B cell (primary cell): ENCODE measurements at places on chromosomes 2 and 18. TPM values are rescaled to one million over a fixed set of nuclear protein-coding genes. Genes with fewer than 3 reads are reported as not detected.

DNA sequence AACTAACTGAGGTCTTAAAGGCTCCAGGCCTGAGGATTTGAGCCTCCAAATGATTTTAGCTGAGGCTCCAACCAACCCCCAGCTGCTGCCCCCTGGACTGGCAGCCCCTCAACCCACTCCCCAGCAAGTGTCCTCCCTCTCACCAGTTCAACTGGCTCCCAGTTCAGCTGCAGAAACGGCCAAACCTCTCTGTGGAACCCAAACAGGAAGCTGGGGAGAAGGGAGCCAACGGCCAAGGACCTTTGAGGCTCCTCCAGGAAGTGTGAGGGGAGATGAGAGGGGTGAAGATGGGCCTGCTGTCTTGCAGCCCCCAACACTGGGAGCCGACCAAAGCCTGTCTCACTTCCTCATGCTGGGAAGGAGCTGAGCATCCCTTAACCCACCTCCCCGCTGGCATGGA lies 24.9 kb downstream of the ZFP36L2 start:
- H3K4me3 ChIP-seq: no peak overlapping the region
- H3K27me3 ChIP-seq: no peaks in the 10 kb centered on the region
- no peak for DNase-seq
- H3K4me1 ChIP-seq: peaks cover 13% of the 10 kb centered on the region

DNA sequence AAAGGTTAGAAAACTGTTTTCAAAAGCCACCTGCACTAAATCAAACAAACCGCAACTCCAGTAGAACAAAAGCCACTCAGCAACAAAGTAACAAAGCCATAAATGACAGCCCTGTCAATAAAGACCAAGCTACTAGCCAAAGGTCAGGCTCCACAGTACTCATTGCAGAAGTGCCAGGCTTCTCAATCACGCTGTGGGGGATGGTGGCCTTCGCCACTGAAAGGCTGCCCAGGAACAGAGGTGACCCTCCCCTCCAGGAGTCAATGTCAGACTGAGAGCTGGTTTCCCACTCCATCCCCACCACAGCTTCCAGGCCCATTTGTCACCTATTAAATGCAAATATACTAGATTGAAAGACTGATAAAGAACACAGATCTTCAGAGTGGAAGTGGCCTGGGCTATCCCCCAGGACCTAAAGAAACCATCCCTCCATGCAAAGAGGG lies 5.9 kb downstream of the ATP8B1 start:
- H3K4me3 ChIP-seq: no peak overlapping the region
- H3K4me1 ChIP-seq: peaks cover 10% of the 10 kb centered on the region
- H3K27ac ChIP-seq: no peak overlapping the region
- no peak for DNase-seq

DNA sequence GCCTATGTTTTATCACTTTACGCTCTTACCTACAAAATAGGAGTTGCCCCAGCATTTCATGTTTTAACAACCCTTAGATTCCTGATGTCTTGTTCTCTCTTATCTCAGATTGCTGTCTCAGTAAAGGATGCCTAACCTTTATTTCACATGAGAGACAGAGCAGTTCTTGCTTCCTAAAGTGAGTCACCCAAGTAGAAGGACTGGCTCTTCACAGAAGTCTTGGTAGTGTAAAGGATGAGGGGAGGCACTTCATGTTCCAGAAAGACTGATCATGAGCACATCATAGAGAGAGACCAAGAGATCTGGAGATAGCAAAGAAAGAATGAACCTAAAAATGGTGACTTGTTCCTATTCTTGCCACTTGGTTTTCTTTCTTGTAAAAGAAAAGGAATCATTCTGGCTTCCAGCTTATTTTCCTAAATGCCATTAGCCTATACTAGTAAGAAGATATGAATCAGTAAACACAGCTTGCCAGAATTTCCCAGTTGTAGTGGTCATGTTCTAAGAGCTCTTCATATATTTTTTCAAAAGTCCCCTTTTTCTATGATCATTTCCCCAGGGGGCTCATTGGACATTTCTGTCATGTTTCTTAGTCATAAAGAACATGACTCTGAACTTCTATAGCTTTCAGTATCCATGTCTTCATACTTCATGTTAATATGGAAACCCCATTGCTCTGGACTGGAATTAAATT lies 54.9 kb downstream of the MAPRE2 start:
- no peaks in the 10 kb centered on the region for H3K36me3 ChIP-seq
- DNase-seq: no peak
- H3K4me1 ChIP-seq: no peaks in the 10 kb centered on the region

GRCh38 chr18:35835366-35835765 lies 137.1 kb upstream of the RMP24 start:
- H3K27ac ChIP-seq: no peak overlapping the region
- no peaks in the 10 kb centered on the region for H3K36me3 ChIP-seq
- H3K4me1 ChIP-seq: peaks cover 6% of the 10 kb centered on the region
- no peak for DNase-seq
- H3K27me3 ChIP-seq: no peaks in the 10 kb centered on the region

DNA sequence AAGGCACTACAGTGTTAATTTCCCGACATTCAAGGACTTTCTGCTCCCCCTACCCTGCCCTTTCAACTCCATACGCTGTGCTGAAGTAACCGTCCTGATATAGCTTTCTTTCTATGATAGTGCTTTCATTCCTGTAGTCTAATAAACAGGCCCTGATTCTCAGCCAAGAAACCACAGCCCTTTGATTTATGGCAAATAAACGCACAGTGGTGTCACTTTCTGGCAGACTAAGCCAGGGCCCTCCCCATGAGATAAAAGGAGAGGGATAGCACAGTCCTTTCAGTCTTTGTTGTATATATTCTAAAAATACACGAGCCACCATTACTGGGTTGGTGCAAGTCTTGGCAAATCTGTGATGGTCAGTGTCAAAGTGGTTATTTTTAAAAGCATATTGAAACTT lies 291.2 kb downstream of the ALPK2 start:
- no peaks in the 10 kb centered on the region for H3K36me3 ChIP-seq
- no peaks in the 10 kb centered on the region for H3K27me3 ChIP-seq
- H3K27ac ChIP-seq: no peak overlapping the region
- H3K4me3 ChIP-seq: no peak overlapping the region

GRCh38 chr2:150169237-150169629 lies 318.2 kb downstream of the RND3 start:
- no peak overlapping the region for H3K4me3 ChIP-seq
- no peaks in the 10 kb centered on the region for H3K27me3 ChIP-seq
- H3K27ac ChIP-seq: no peak overlapping the region
- no peaks in the 10 kb centered on the region for H3K4me1 ChIP-seq
- no peaks in the 10 kb centered on the region for H3K36me3 ChIP-seq

DNA sequence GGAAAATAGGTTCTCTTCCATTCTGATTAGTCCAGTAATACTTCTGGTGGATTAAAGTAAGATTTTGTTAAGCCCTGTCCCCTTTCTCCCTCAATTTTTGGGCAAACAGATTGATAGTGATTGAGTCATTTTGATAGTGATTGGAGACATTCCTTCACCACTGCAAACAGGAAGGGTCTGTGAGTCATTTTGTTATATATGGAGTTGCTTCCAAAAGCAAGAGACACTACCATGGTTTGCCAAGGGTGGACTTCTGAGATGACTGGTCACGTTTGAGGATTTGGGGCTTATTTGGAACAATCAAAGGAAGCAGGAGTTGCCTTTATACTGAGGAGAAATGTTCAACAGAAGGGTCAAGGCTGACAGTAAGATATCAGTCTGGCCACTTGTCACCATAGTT lies 249.9 kb downstream of the PARD3B start:
- no peaks in the 10 kb centered on the region for H3K27me3 ChIP-seq
- H3K27ac ChIP-seq: no peak overlapping the region
- H3K36me3 ChIP-seq: no peaks in the 10 kb centered on the region
- DNase-seq: no peak
- no peaks in the 10 kb centered on the region for H3K4me1 ChIP-seq

GRCh38 chr2:224163566-224164307 lies 124.7 kb upstream of the SERPINE2 start:
- no peak for DNase-seq
- H3K27ac ChIP-seq: no peak overlapping the region
- H3K4me1 ChIP-seq: no peaks in the 10 kb centered on the region

GRCh38 chr2:17401096-17401495 lies 117.1 kb downstream of the RAD51AP2 start:
- H3K27me3 ChIP-seq: no peaks in the 10 kb centered on the region
- no peaks in the 10 kb centered on the region for H3K36me3 ChIP-seq
- no peaks in the 10 kb centered on the region for H3K4me1 ChIP-seq
- H3K4me3 ChIP-seq: no peak overlapping the region
- H3K27ac ChIP-seq: no peak overlapping the region

- H3K4me1 ChIP-seq: no peaks in the 10 kb centered on the region
- no peaks in the 10 kb centered on the region for H3K36me3 ChIP-seq
- no peaks in the 10 kb centered on the region for H3K27me3 ChIP-seq
- DNase-seq: no peak
- no peak overlapping the region for H3K4me3 ChIP-seq
- no peak overlapping the region for H3K27ac ChIP-seq
Measured at GRCh38 chr18:32238635-32239268, 48.9 kb downstream of the MEP1B start.

DNA sequence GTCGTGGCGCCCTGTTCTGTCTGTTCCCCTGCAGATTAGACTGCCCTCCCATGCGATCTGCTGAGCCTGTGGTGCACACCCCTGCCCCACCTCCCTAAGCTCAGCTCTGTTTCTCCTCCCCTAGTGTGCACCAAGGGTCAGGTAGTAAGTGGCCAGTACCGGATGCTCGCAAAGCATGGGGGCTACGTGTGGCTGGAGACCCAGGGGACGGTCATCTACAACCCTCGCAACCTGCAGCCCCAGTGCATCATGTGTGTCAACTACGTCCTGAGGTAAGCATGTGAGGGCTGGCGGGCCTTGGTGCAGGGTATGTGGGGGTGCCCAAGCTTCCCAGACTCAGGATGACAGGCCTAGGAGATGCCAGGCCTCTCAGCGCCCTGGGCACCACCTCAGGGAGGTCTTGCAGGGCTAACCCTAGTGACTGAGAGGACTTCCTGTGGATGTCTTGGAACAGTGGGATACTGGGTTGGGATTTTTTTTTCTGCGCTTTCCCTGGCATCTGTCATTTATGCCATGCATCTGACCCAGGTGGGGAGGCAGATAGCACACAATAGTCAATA lies 78.4 kb downstream of the EPAS1 start:
- no peaks in the 10 kb centered on the region for H3K4me1 ChIP-seq
- no peaks in the 10 kb centered on the region for H3K27me3 ChIP-seq
- H3K27ac ChIP-seq: no peak overlapping the region
- DNase-seq: no peak
- H3K36me3 ChIP-seq: no peaks in the 10 kb centered on the region
- H3K4me3 ChIP-seq: no peak overlapping the region

DNA sequence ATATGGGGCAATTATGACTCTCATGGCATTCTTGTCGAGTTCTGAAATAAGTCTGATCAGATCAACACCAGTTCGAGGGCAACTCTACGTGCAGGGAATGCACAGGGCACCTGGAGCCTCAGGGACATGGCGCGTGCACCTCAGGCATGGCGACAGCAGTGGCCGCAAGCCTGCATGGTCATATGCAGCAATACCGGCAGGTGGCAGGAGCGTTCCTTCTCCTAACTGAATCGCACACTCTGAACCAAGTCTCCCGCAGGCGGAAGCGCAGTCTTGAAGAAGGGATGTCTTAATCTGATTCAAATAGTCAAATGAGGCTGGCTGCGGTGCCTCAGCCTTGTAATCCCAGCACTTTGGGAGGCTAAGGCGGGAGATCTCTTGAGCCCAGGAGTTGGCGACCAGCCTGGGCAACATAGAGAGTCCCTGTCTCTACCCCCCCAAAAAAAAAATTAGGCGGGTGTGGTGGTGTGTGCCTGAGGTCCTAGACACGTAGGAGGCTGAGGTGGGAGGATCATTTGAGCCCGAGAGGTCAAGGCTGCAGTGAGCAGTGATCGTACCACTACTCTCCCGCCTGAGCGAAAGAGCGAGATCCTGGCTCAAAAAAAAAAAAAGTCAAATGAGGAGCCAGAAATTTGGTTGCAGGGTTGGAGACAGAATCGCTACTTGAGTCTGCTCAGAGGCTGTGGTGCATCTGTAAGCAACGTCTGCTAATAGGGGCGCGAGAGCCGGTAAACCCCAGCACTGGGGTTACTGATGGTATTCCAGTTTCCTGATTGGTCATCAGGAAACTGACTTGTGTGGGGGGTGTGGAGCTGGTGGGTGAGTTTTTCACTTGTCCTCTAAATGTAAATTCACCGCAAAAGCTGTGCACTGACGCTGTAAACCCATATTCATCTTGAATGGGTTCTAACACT lies 28.8 kb downstream of the FHL2 start:
- no peaks in the 10 kb centered on the region for H3K27me3 ChIP-seq
- H3K4me3 ChIP-seq: no peak overlapping the region
- H3K27ac ChIP-seq: no peak overlapping the region
- peaks cover 3% of the 10 kb centered on the region for H3K4me1 ChIP-seq
- H3K36me3 ChIP-seq: no peaks in the 10 kb centered on the region
- DNase-seq: peak; percentile 83

- no peaks in the 10 kb centered on the region for H3K27me3 ChIP-seq
- H3K4me3 ChIP-seq: no peak overlapping the region
- DNase-seq: no peak
- H3K27ac ChIP-seq: no peak overlapping the region
- H3K36me3 ChIP-seq: no peaks in the 10 kb centered on the region
Measured at GRCh38 chr2:127182626-127183458, 37.3 kb downstream of the CYP27C1 start.

- no peak overlapping the region for H3K27ac ChIP-seq
- DNase-seq: no peak
- H3K27me3 ChIP-seq: no peaks in the 10 kb centered on the region
- no peak overlapping the region for H3K4me3 ChIP-seq
- H3K4me1 ChIP-seq: no peaks in the 10 kb centered on the region
- no peaks in the 10 kb centered on the region for H3K36me3 ChIP-seq
Measured at GRCh38 chr2:140893685-140894084, 1237.1 kb downstream of the LRP1B start.

DNA sequence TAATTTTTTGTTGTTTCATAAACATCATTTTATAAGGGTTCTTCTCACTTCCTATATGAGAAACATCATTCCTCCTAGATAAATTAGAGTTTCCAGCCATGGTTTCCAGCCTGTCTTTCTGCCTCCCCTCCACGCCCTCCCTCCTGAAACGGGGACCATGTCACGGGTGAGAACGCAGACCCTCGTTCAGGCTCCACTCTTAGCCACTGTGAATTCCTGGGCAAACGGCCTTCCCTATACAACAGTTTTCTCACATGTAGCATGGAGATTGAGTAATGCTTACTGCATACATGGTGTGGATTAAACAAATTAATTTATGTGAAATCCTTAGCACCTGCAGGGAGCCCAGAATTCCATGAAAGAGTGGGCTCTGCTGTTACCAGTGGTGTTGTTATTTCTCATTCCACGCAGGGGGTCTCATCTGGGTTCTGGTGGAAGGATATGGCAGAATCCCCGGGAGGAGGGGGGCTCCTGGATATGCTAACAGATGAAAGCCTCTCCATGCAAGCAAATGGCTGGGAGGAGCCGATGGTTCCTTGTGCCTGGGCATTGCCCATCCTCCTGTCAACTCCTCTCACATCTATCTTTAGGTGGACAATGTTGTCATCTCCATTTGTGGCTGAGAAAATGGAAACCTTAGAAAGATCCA lies 54.0 kb upstream of the TWIST2 start:
- H3K36me3 ChIP-seq: no peaks in the 10 kb centered on the region
- DNase-seq: no peak
- H3K27ac ChIP-seq: no peak overlapping the region
- H3K4me1 ChIP-seq: no peaks in the 10 kb centered on the region
- H3K27me3 ChIP-seq: no peaks in the 10 kb centered on the region
- no peak overlapping the region for H3K4me3 ChIP-seq

The KCNG3 gene
- not detected in 2 replicates for total RNA-seq

The SPP2 gene
- total RNA-seq: not detected in 2 replicates

The SERPINB10 gene
- not detected in 2 replicates for total RNA-seq

The CHMP3 gene
- 61.4 and 72.5 TPM in 2 replicates for total RNA-seq

The UGT1A3 gene
- not detected in 2 replicates for total RNA-seq

The SH3YL1 gene
- total RNA-seq: 48.4 and 55.4 TPM in 2 replicates
